Endodermal cell (in vitro differentiated cells): ENCODE measurements at places on chromosomes 5 and 9. TPM values are rescaled to one million over a fixed set of nuclear protein-coding genes. Genes with fewer than 3 reads are reported as not detected.
A peak's percentile ranks its signal among the peaks of the same experiment; 100 is the strongest.

DNA sequence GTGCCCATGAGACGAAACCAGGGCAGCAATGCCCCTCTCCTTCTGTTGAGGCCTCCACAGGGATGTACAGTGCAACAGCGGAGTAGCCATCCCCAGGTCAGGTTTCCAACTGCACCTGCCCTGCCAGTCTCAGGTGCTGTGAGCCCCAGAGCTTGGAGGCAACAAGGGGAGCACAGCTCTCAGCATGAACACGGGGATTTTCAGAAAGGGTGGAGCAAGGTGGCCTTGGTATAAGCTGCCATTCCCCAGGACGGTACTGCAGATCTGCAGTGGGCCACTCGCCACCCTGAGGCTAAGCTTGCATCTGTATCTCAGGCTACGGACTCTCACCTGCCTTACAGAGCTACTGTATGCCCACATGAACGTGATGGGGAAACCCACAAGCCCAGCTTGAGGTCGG lies 103.6 kb downstream of the GABBR2 start:
- no peak overlapping the region for H3K27ac ChIP-seq
- no peaks in the 10 kb centered on the region for H3K4me1 ChIP-seq
- H3K27me3 ChIP-seq = no peaks in the 10 kb centered on the region
- H3K4me3 ChIP-seq = no peak overlapping the region
- no peaks in the 10 kb centered on the region for H3K36me3 ChIP-seq
- no peak for DNase-seq

DNA sequence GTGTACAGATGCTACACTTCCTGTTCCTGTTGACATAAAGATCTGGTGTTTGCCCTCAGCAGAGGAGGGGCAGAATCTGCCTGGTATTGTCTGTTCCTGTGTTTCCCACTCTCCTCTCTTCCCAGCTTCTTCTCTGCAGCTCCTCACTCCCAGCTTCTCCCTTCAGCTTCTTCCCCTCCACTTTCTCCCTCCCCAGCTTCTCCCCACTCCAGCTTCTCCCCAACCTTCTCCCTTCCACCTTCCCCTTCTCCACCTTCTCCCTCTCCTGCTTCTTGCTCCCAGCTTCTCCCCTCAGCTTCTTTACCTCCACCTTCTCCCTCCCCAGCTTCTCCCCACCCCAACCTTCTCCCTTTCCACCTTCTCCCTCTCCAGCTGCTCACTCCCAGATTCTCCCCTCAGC lies 148.9 kb upstream of the IRX2 start:
- no peaks in the 10 kb centered on the region for H3K36me3 ChIP-seq
- no peak overlapping the region for H3K4me3 ChIP-seq
- no peak overlapping the region for H3K27ac ChIP-seq

The FGF1 gene
- 0.77 and 2.1 TPM in 2 replicates for total RNA-seq

DNA sequence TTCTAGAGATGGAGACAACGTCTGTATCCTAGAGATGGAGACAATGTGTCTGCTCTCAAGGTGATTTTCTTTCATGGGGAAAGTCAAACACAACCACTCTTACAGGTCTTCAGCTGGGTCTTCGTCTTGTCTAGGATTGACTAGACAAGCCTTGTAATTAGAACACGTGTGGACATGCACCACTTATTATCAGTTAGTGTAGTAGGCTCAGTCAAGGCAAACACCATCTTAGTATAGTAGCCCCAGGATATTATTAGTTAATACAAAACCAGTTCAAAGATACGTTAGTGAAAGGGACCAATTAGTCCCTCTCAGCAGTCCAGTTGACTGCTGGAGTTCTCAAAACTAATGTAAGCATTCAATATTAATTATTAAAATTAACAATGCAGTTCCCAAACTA lies 15.1 kb upstream of the CCL28 start:
- no peaks in the 10 kb centered on the region for H3K36me3 ChIP-seq
- no peak for DNase-seq
- no peak overlapping the region for H3K4me3 ChIP-seq
- H3K4me1 ChIP-seq = peaks cover 2% of the 10 kb centered on the region

The FAM221B gene
- total RNA-seq = not detected in 3 replicates

The TAF11L10 gene
- total RNA-seq = not detected in 3 replicates

DNA sequence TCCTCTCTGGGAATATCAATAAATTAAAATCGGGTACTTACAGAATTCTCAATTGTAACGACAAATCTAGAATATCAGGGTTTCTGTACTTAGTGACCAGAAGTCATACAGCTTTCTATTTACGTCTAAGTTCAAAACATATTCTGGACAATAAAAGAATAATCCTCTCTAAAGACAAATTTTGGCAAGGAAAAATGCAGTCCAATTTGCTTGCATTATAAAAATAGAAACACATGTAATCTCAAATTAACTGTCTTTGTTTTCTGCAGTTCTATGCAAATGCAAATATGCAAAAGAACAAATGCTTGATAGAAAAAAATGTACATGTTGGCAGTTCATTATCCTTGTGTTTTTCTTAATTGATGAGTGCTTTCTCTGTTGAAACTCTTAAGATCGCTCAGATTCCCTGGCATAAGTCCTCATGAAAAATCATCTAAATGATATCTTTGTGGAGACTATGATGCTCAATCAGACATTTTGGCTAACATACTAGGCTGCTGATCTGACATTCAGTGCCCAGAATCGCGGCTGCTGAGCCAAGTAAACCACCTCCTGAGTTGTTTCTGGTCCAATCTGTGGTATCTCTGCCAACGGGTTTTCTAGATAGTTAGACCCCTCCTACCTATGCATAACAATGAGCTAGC lies 990.1 kb upstream of the C9orf72 start:
- no peaks in the 10 kb centered on the region for H3K27me3 ChIP-seq
- no peaks in the 10 kb centered on the region for H3K36me3 ChIP-seq
- no peak overlapping the region for H3K27ac ChIP-seq
- no peak overlapping the region for H3K4me3 ChIP-seq
- H3K4me1 ChIP-seq = no peaks in the 10 kb centered on the region

DNA sequence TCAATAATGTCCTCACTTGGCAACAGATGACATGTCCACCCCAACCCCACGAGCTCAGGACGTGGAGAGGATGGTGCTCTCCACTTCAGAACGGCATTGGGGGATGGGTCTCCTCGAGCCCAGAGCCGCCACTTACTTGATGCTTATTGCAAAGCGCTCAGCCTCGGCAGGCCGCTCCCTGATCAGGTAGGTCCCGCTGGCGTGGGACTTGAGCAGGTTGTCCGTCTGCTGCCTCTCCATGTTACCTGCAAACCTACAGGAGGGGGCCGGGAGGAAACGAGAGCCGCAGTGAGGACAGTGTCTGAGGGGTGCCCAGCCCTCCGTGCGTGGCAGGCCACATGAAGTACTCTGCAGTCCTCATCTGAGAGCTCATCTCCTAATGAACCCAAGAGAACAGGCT lies 36.6 kb upstream of the SARDH start:
- DNase-seq = peak; percentile 22
- H3K27me3 ChIP-seq = no peaks in the 10 kb centered on the region
- no peak overlapping the region for H3K27ac ChIP-seq
- H3K4me3 ChIP-seq = no peak overlapping the region
- no peaks in the 10 kb centered on the region for H3K4me1 ChIP-seq

GRCh38 chr9:81113453-81114124 lies 575.8 kb downstream of the TLE1 start:
- H3K4me3 ChIP-seq = no peak overlapping the region
- no peak overlapping the region for H3K27ac ChIP-seq
- no peaks in the 10 kb centered on the region for H3K4me1 ChIP-seq
- H3K36me3 ChIP-seq = no peaks in the 10 kb centered on the region
- H3K27me3 ChIP-seq = no peaks in the 10 kb centered on the region
